ENCODE measurements at places on chromosomes 12 and 14.

GRCh38 chr14:27886256-27886655, 880.3 kb upstream of the FOXG1 start:
- no peak for DNase-seq

GRCh38 chr12:72610342-72610741, 338.2 kb downstream of the TRHDE start:
- no peak for DNase-seq

- DNase-seq, result no peak
These were observed 27.8 kb upstream of the DLK1 start for GRCh38 chr14:100698666-100699448.

DNA sequence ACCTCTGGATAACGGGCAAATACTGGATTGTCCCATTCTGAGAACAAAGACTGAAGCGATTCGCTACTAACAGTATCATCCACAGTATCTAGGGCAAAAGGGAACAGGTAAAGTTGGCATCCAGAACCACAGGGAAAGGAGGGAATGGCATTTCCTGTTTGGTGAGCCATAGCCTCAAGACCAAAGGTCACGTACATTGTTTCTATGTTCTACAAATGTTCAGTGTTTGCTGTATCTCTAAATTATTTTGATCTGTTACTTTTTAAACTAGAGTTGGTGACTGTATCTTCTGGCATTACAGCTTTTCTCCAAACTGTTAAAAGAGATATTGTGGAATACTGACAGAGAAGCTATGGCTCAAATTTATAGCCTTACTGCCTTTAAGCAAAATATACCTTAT, 9.7 kb downstream of the MLH3 start:
- DNase-seq, result no peak

- no peak for DNase-seq
These were observed 677.1 kb downstream of the TMEM121 start for GRCh38 chr14:106203438-106203837.

DNA sequence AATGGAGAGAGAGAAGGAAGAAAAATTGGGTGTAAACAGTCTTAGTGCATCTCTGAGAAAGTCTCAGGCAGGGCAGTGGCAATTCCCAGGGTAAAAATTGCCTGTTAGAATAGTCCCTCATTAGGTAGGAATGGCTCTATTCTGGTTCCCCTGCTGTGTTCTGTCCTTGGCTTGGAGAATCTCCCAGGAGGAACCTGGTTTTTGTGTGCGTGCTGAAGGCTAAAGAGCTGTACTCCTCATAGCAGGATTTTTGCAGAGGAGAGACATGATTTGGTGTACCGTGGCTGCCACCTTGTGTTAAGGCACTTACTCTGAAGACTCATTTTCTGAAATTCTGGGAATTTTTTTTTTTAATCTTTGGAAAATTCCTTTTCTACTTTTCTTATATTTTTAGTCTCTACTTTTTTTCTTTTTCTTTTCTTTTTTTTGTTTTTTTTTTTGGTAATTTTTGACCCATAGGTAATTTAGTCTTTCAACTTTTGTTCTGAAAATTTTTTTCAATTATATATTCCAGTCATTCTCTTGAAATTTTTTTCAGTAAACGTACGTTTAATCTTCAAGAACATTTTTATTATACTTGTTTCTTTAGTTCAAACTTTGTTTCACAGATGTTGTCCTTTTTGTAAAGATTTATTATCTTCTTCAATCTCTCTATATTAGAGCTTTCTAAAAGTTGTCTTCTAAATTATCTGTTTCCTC, 63.8 kb downstream of the FBXO33 start:
- DNase-seq, result peak; percentile 5

DNA sequence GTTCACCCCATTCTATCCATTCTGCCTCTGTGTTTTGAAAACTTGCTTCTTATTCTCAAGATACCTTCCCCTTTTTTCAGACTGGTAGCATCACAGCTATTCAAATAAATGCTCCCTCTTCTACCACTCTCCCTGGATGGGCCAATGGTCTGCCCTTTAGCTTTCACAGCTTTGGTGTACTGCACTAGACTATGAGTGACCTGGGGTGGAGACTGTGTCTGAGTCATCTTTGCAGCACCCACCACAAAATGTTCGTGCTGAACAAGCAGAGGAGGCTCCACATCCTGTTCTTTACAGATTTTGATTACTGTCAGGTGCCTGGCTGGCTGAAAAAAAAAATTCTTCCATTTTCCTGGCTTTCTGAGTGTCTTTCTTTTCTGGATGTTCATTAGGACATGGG, 1104.1 kb upstream of the TMEM132C start:
- no peak for DNase-seq

- no peak for DNase-seq
These were observed 156.8 kb upstream of the TMEM260 start for GRCh38 chr14:56422703-56423213.

GRCh38 chr12:79252358-79253075, 387.9 kb downstream of the SYT1 start:
- DNase-seq, result no peak

DNA sequence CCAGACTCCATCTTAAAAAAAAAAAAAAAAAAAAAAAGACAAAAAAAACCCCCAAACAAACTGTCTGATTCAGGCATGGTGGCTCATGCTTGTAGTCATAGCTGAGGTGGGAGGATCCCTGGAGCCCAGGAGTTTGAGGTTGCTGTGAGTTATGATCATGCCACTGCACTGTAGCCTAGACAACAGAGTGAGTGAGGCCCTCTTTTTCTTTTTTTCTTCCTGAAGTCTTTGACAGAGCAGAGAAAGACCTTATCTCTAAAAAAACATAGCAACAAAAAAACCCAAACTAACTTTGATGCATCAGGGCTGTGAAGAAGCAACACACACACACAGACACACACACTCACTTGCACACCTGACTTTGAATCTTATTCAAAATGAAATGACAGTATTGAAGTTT, 7.7 kb upstream of the AMN1 start:
- DNase-seq, result peak; percentile 36

DNA sequence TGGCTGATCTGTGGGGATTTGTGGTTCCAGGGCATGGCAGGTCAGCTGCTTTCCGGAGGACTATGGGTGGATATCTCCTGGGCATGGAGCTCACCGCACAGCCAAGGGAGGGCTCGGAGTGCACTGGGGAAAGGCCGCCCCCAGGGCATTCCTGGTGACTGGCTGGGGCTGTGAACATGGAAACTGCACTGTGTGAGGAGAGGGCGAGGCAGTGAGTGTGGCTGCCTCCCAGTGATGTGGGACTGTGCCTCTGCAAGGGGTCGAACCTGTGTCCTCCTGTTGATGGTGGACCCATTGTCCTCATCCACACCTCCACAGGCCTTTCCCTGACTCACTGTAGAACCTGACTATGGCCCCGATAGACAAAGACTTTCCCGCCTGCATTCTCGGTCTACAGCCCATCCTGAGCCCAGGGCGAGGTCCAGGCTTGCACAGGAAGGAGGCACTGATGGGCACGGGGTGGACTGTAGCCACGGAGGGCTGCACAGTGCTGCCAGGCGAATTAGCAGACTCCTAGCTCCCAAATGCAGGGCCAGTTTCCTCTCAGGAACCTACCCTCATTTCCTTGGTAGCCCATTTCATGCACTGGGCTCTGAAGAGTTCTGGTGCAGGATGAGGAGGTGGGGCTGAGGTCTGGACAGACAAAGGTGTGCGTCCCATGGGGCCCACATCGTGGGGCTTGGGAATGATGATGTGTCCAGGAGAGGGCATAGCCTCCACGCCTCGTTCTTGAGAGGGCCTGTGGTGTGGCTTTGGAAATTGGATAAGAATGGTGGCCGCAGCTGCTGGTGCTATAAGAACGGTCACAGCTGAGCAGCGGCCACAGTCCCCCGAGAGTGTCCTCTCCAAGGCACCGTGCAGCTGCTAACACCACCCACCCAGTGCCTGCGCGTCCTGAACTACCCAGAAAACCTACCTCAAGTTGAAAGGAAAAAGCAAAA, 415.1 kb downstream of the TMEM121 start:
- DNase-seq, result no peak

- DNase-seq, result no peak
These were observed 52.9 kb downstream of the CCDC88C start for GRCh38 chr14:91364524-91365270.

DNA sequence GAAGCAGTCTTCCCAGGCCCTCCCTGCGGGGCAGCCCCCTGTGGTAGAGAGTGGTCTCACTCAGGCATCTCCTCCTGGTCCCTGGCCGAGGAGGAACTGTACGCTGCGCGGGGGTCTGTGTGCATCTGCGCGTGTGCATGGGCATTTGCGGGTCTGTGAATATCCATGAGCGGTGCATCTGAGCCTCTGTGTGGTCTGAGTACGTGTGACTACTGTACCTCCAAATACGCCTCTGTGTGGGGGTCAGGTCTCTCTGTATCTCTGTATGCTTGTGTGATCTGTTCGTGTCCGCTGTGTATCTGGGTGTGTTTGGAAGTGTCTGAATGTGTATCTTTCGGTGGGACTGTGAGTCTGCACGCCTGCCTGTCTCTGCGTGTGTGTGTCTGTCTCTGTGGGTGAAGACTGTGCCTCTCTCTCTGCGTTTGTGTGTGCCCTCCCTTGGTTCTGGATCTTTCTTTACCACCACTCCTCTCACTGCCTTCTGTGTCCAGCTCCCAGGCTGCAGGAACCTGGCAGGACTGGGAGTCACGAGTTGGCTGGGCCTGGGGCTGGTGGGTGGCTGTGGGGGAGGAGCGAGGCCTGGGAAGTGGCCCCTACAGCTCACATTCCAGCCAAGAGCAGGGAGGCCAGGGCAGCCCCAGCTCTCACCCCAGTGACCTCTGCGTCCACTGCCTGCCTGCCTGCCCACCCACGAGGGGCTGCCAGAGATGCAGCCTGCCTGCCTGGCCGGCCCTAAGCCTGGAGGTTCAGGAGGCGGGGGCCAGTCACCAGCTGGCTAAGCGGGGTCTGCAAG, 1.1 kb upstream of the PGF start:
- DNase-seq, result no peak

DNA sequence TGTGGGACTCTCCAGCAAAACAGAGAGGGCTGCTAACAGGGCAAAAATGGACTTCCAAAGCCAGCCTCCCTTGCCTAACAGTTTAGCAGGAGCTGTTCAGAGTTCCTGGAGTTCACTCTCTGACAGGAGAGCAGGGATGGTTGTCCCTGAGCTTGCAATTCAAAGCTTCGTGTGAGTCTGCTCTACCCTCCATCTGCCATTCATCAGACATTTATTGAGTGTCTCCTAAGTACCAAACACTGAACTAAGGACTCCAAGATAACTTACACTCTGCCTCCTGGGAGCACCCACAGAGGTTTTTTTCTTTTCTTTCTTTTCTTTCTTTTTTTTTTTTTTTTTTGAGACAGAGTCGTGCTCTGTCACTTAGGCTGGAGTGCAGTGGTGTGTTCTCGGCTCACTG, 28.7 kb downstream of the RHOF start:
- DNase-seq, result no peak
